ENCODE measurements at places on chromosomes 12 and 14. TPM values are rescaled to one million over a fixed set of nuclear protein-coding genes. Genes with fewer than 3 reads are reported as not detected.

GDF3 gene
- total RNA-seq, result not detected

TAS2R19 gene
- 1.8 TPM for total RNA-seq

ANHX gene
- not detected for total RNA-seq

LIN7A gene
- 5.9 TPM for total RNA-seq

UNC79 gene
- total RNA-seq, result 1.7 TPM

ETFRF1 gene
- total RNA-seq, result 20.8 TPM

SLCO1B1 gene
- not detected for total RNA-seq

FIGNL2 gene
- total RNA-seq, result 14.1 TPM

ZNF84 gene
- total RNA-seq, result 18.4 TPM

GALNT8 gene
- total RNA-seq, result 8.1 TPM

KRT77 gene
- total RNA-seq, result not detected

PDE6H gene
- not detected for total RNA-seq

GALNT4 gene
- total RNA-seq, result 4.0 TPM

KRT72 gene
- total RNA-seq, result not detected

OR4K17 gene
- not detected for total RNA-seq

KRT83 gene
- not detected for total RNA-seq

LRRC43 gene
- total RNA-seq, result 5.2 TPM

RALGAPA1 gene
- total RNA-seq, result 31.5 TPM

NKX2-1 gene
- not detected for total RNA-seq

PKP2 gene
- total RNA-seq, result 376 TPM

GPR84 gene
- total RNA-seq, result not detected

RNFT2 gene
- total RNA-seq, result 17.5 TPM

CIROP gene
- total RNA-seq, result 0.15 TPM

CLEC4C gene
- not detected for total RNA-seq

TIGAR gene
- total RNA-seq, result 3.2 TPM

TSPAN8 gene
- not detected for total RNA-seq

AMDHD1 gene
- 0.25 TPM for total RNA-seq

GLS2 gene
- 1.4 TPM for total RNA-seq

TAS2R8 gene
- 0.45 TPM for total RNA-seq

DICER1 gene
- total RNA-seq, result 31.1 TPM

FAM186B gene
- total RNA-seq, result 1.6 TPM

TSPAN9 gene
- 153 TPM for total RNA-seq

RTN1 gene
- total RNA-seq, result 1.5 TPM

TMEM30B gene
- total RNA-seq, result not detected

TROAP gene
- 8.0 TPM for total RNA-seq

ZBTB39 gene
- total RNA-seq, result 14.4 TPM

TMPRSS12 gene
- not detected for total RNA-seq

KRT85 gene
- total RNA-seq, result 0.12 TPM

MANSC4 gene
- not detected for total RNA-seq

SYNDIG1L gene
- total RNA-seq, result 0.39 TPM

MIP gene
- not detected for total RNA-seq

NXPH4 gene
- total RNA-seq, result 0.80 TPM

LRRK2 gene
- total RNA-seq, result 7.9 TPM

RBP5 gene
- total RNA-seq, result 0.95 TPM

ASB2 gene
- 208 TPM for total RNA-seq

LGALS3 gene
- total RNA-seq, result 33.2 TPM

TMEM116 gene
- total RNA-seq, result 16.6 TPM

FAM222A gene
- total RNA-seq, result 42.9 TPM

Data from cardiac muscle cell (in vitro differentiated cells and primary cell).